ENCODE measurements at places on chromosomes 2 and 18.

- H3K27ac ChIP-seq, result no peak overlapping the region
- peaks cover 15% of the 10 kb centered on the region for H3K36me3 ChIP-seq
- H3K4me3 ChIP-seq, result no peak overlapping the region
- peaks cover 11% of the 10 kb centered on the region for H3K4me1 ChIP-seq
- peak; percentile 8 for DNase-seq
- no peaks in the 10 kb centered on the region for H3K27me3 ChIP-seq
Observed at GRCh38 chr18:79924814-79925731, 26.4 kb downstream of the SLC66A2 start.

GRCh38 chr2:190849774-190850173 lies 30.8 kb upstream of the GLS start:
- no peak overlapping the region for H3K27ac ChIP-seq
- no peak for DNase-seq
- no peaks in the 10 kb centered on the region for H3K27me3 ChIP-seq
- no peaks in the 10 kb centered on the region for H3K36me3 ChIP-seq
- H3K4me1 ChIP-seq, result peaks cover 6% of the 10 kb centered on the region

DNA sequence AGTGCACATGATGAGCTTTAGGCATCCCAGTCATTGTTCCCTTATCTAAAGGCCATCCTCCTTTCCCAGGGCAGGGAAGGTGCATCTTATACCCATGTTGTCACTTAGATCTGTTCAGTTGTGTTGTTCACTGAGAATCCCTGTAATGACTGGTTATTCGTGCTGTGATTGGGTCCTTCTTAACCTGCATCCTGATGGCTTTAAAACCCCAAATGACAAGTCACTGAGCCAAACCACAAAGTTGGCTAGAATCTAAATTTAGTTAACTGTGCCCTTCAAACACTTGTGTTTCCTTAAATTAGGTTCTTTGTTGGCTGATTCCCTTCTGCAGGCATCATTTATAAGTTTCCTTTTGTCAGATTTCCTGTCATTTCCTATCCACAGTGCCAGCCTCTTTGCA lies 58.5 kb upstream of the SLC16A14 start:
- no peak for DNase-seq
- no peak overlapping the region for H3K4me3 ChIP-seq
- no peak overlapping the region for H3K27ac ChIP-seq

GRCh38 chr2:241563031-241563507 lies 4.5 kb downstream of the BOK start:
- no peaks in the 10 kb centered on the region for H3K36me3 ChIP-seq
- peaks cover 10% of the 10 kb centered on the region for H3K4me1 ChIP-seq
- no peaks in the 10 kb centered on the region for H3K27me3 ChIP-seq

DNA sequence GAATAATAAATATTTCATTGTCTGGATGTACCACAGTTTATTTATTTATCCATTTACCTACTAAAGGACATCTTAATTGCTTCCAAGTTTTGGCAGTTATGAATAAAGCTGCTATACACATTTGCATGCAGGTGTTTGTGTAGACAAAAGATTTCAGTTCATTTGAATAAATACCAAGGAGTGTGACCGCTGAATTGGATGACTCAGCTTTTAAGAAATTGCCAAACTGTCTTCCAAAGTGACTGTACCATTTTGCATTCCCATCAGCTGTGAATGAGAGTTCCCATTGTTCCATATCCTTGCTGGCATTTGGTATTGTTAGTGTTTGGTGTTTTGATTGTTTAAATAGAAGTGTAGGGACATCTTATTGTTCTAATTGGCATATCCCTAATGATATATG lies 36.2 kb upstream of the FMNL2 start:
- no peak for DNase-seq
- no peak overlapping the region for H3K4me3 ChIP-seq
- H3K27ac ChIP-seq, result no peak overlapping the region

DNA sequence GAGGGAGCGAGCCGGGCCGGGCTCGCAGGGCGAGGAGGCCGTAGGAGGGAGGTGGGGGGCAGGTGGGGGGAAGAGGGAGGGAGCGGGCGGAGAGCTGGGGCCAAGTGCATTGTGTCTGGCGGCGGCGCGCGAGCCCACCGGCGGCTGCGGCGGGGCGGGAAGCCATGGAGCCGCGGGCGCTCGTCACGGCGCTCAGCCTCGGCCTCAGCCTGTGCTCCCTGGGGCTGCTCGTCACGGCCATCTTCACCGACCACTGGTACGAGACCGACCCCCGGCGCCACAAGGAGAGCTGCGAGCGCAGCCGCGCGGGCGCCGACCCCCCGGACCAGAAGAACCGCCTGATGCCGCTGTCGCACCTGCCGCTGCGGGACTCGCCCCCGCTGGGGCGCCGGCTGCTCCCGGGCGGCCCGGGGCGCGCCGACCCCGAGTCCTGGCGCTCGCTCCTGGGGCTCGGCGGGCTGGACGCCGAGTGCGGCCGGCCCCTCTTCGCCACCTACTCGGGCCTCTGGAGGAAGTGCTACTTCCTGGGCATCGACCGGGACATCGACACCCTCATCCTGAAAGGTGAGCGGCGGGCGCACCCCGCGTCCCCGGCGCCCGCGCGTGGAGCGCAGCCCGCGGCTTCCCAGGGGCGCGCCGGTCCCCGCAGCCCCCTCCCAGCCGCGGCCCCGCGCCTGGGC lies at the start of gene TMEM178A:
Gene TMEM178A, plus strand, starts transcription at position 107 of the 680 bp plus-strand sequence. Its CDS starts 58 bp downstream, at position 165.
- no peaks in the 10 kb centered on the region for H3K36me3 ChIP-seq
- peak within 1 kb of the TSS; percentile 87 for H3K4me3 ChIP-seq
- peak within 1 kb of the TSS; percentile 78 for H3K27ac ChIP-seq
- H3K4me1 ChIP-seq, result peaks cover 54% of the 10 kb centered on the region
- peak; percentile 55 for DNase-seq
